ENCODE measurements at places on chromosomes 4 and X. TPM values are rescaled to one million over a fixed set of nuclear protein-coding genes. Genes with fewer than 3 reads are reported as not detected.

SPATA4 gene
- 0.17 TPM for total RNA-seq

FABP2 gene
- not detected for total RNA-seq

FRMD7 gene
- not detected for total RNA-seq

DDX53 gene
- total RNA-seq, result not detected

FGA gene
- total RNA-seq, result 22.6 TPM

TMSB15C gene
- 0.14 TPM for total RNA-seq

VSIG1 gene
- total RNA-seq, result 0.20 TPM

SPANXA2 gene
- 0.20 TPM for total RNA-seq

NEXMIF gene
- not detected for total RNA-seq

SLC34A2 gene
- total RNA-seq, result not detected

RBMXL3 gene
- total RNA-seq, result not detected

SPARCL1 gene
- not detected for total RNA-seq

CT45A5 gene
- total RNA-seq, result not detected

ELF4 gene
- 23.0 TPM for total RNA-seq

IL15 gene
- total RNA-seq, result 15.4 TPM

RS1 gene
- not detected for total RNA-seq

TMEM128 gene
- total RNA-seq, result 11.5 TPM

ACOX3 gene
- total RNA-seq, result 8.3 TPM

WAS gene
- 0.28 TPM for total RNA-seq

PPP2R2C gene
- 31.0 TPM for total RNA-seq

SORBS2 gene
- total RNA-seq, result 0.85 TPM

PNMA6A gene
- 4.9 TPM for total RNA-seq

PAGE5 gene
- total RNA-seq, result not detected

KIAA0232 gene
- 16.7 TPM for total RNA-seq

P2RY4 gene
- 0.06 TPM for total RNA-seq

HSD17B13 gene
- total RNA-seq, result 0.05 TPM

F11 gene
- not detected for total RNA-seq

SMIM31 gene
- total RNA-seq, result not detected

AFP gene
- total RNA-seq, result 2.3 TPM

GLUD2 gene
- total RNA-seq, result 2.5 TPM

ERVMER34-1 gene
- 0.32 TPM for total RNA-seq

TCEAL3 gene
- total RNA-seq, result 17.1 TPM

PLAC1 gene
- 0.68 TPM for total RNA-seq

DCAF4L1 gene
- total RNA-seq, result 0.14 TPM

MBNL3 gene
- total RNA-seq, result 0.07 TPM

CXCL11 gene
- 0.21 TPM for total RNA-seq

ESX1 gene
- total RNA-seq, result not detected

MAGEA2 gene
- total RNA-seq, result 0.07 TPM

RNF150 gene
- total RNA-seq, result 0.25 TPM

TLR10 gene
- 0.03 TPM for total RNA-seq

C4orf36 gene
- total RNA-seq, result 1.2 TPM

ADGRG4 gene
- not detected for total RNA-seq

LRCH2 gene
- 0.02 TPM for total RNA-seq

CDX4 gene
- total RNA-seq, result not detected

RBMX2 gene
- 27.2 TPM for total RNA-seq

RAPGEF2 gene
- total RNA-seq, result 12.6 TPM

NPY5R gene
- not detected for total RNA-seq

CXXC4 gene
- not detected for total RNA-seq

AP1S2 gene
- total RNA-seq, result 15.4 TPM

IQCM gene
- not detected for total RNA-seq

NWD2 gene
- total RNA-seq, result 0.01 TPM

MAGEA8 gene
- not detected for total RNA-seq

GLRB gene
- 0.96 TPM for total RNA-seq

PIN4 gene
- 40.8 TPM for total RNA-seq

ZCCHC12 gene
- 0.25 TPM for total RNA-seq

SPIN4 gene
- total RNA-seq, result 6.9 TPM

NUDT9 gene
- 32.6 TPM for total RNA-seq

SFRP2 gene
- 0.05 TPM for total RNA-seq

Measured in A549 treated with Hydrocortisone at 1 μM for 4 hours (cell line).